ENCODE measurements at places on chromosomes 7 and 10. TPM values are rescaled to one million over a fixed set of nuclear protein-coding genes. Genes with fewer than 3 reads are reported as not detected.

The CCDC3 gene
- 1.8 TPM for total RNA-seq

The GRB10 gene
- 131 TPM for total RNA-seq

The TMEM140 gene
- total RNA-seq = 42.1 TPM

The DUS4L gene
- total RNA-seq = 7.5 TPM

The TCAF1 gene
- total RNA-seq = 56.3 TPM

The KIAA1217 gene
- 27.3 TPM for total RNA-seq

The CPXM2 gene
- total RNA-seq = 0.19 TPM

The ADCYAP1R1 gene
- total RNA-seq = not detected

Measured in glomerular endothelial cell (primary cell).